Stimulated activated CD8-positive, alpha-beta memory T cell treated with anti-CD3 and anti-CD28 coated beads, Interleukin-7, amount 100 ng/mL, for 1 hour (primary cell): ENCODE measurements at places on chromosomes 12 and 14.

DNA sequence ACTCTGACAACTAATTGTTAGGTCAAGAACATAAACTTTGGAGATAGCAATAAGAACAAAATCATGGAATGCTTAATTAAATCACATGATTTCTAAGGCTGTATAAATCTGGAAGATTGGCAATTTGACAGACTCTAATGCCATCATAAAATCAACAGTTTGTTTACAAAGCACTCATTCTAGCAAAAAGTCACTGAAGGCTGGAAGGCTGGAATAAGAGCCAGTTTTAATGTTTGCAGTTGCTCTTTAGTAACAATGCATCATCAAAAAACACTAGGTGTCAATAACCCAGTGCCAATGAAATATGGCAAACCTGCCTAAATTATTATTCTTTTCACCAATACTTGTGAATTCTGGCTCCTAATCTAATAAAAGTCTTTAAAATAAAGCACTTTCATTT lies 65.0 kb downstream of the NUMB start:
- DNase-seq = no peak

DNA sequence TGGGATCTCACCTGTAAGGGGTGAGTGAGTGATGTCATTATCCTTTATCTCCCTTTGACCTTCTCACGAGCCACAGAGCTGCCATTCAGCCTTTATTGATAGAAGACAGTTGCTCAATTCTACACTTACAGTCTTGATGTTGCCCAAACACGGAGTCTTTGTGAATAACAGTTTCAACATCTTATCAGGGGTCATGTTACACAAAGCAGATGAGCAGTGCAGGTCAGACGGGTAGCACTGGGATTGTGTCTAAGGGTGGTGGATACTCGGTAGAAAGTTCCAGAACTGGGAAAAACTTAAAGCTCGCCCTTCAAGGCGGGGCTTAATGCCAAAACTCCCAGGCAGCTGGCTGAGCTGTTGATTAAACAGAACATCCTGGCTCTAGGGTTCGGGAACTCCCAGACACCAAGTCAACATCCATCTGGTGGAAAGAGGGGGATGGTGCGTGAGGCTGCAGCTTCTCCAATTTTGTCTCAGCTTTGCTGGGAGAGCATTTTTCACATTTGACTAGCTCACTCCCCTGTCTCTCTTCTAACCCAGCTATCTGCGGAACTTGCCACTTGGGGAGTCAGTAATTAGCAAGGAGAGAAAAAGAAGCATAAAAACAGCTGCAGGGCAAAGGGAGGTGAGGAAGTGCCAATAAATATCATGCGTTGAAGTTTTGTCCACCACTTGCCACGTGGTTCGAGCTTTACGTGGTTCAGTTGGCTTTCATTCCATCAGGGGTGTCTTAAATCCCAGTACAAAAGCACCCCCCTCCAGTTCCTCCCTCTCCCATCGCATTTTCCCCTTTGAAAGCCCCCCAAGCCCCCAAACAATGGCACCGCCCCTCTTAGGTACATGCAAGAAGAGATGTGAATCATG lies 31.0 kb downstream of the FOXN4 start:
- no peak for DNase-seq

GRCh38 chr12:66041651-66042363 lies 88.7 kb downstream of the LLPH start:
- no peak for DNase-seq

GRCh38 chr14:102264775-102265174 lies 40.2 kb downstream of the MOK start:
- no peak for DNase-seq

DNA sequence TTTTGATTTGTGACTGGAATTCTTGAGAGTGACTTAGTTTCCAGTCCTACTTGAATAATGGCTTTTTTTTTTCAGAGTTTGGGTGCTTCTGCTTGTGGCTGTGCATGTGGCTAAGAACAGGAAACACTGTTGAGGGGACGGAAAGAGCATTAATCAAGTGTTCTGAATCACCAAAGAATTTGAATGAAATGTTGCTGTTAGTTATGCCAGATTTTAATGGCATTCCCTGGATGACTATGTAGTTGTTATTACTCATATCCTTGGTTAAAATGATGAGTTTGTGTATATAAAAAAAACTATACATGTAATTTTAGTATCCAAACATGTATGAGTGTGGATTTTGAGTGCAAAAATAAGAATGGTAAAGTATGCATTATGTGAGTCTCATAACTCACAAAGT lies 347.9 kb downstream of the BCAT1 start:
- DNase-seq = no peak

DNA sequence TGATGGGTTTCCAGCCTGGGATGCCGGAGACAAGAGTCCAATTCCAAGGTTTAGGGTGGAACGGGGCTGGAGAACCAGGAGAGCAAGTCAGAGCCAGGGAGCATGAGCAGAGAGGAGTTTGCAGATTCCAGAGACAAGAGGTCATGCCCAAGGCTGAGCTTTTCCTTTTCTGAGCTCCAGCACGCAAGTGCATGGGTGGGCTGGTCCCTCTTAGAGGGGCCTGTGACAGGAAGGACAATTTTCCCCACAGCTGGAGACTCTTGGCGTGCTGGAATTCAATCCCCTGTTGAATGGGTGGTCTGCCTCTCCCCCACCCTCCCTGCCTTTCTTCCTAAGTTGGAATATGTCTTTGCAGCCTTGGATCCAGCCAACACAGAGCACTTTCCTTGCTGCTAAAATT lies 431.9 kb downstream of the BCL11B start:
- DNase-seq = no peak

DNA sequence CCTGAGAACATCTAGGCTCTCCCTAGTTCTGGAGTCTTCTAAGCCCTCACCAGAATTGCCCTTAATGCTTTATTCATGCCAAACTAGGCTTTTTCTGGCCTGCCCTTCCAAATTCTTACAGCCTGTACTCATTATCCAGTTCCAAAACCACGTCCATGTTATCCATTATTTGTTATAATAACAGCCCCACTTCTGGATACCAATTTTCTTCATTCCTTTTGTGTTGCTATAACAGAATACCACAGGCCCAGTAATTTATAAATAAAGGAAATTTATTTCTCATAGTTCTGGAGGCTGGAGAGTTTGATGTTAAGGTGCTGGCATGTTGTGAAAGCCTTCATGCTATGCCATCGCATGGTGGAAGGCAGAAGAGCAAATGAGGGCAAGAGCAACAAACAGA lies 68.0 kb upstream of the AMIGO2 start:
- no peak for DNase-seq

DNA sequence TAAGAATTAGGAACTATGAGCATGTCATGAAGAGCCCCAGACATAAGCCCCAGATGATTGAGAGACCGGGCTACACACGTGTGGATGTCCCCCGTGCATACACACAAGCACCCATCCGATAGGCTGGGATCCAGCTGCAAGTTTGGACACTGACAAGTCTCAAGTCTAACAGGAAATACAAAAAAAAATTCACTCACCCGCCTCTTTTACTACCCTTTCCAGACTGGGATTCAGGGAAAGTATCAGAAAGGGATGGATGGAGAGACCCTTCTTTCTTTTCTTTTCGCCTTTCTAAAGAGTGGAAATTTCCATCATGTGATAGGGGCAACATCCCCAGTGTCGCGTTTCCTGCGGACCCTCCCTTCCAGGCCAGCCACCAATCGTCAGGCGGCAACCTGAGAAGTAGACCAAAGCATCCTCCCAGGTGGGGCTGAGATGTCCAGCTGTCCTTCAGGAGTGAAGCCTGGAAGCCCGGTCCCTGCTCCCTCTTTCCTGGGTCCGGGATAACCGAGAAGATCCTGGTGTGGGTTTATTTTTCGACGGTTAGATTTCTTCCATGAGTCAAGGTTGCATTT lies 6.4 kb upstream of the SLC38A4 start:
- DNase-seq = no peak

- DNase-seq = no peak
Observed at GRCh38 chr14:31942166-31942841, 134.8 kb upstream of the ARHGAP5 start.

DNA sequence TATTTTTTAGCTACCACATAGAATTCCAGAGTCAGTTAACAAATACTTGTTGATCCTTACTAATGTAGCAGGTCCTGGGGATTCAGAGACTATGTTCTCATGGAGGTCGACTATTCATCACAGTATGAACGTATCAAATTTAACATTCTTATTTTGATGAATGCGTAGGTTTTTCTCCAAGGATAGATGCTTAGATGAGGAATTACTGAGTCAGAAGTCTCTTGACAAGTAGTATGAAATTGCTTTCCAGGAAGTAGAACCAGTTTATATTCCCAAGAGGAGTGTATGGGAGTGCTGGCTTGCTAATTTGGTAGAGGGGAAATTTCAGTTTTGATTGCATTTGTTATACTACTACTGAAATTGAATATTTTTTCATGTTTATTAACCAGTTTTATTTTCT lies 42.8 kb upstream of the CRADD start:
- DNase-seq = no peak

DNA sequence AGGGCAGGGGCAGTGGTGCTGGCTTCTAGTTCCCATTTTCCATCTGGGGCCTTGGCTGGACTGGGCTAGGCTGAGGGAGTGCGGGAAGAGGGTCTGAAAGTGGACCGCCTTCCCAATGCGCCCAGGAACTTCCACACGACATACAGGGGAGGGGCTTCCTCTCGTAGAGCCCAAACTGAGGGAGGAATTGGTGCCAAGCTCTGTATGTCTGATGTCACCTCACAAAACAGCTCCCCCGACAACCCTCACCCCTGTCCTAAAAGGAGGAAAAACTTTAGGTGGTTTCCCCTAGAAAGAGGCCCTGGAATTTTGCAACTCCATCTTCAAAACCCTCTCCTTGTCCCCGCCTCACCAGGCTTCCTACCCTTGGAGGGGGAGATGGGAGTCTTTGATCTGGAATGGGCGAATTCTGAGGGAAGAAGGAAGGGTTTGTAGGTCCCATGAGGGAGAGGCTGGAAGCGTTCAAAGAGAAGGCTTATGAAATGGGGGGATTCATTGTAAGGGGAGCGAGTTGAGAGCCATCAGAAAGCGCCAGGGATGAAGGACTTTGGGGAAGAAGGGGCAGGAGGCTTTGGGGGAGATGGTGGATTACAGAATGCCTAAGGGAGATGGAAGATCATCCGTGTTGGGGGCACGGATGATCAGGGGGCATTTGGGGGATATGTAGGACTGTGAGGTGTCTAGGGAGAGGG lies 844 bp downstream of the GLTP start:
- no peak for DNase-seq

DNA sequence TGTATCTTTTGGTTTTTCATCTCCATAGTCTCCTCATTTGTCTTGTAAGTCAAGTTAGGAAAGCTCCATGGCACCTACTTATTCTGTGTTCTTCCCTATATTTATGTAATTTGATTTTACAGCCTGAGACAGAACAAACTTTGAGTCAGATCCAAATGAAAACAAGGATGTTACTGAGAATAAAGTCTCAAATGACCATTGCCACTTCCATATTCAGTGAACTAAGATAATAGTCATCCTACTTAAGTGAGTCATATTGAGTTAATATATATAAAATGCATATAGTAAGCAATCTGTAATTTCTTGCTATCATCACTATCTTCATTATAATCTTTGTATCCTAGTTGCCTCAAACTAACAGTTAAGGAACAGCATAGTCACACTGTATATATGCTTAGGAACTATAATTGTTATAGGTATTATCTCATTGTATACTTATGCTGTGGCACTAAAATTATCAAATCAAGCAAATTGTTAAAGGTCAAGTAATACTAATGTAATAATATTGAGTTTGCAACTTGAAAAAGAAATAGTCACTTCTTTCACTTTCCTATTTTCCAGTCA lies 30.8 kb downstream of the TMTC3 start:
- no peak for DNase-seq

DNA sequence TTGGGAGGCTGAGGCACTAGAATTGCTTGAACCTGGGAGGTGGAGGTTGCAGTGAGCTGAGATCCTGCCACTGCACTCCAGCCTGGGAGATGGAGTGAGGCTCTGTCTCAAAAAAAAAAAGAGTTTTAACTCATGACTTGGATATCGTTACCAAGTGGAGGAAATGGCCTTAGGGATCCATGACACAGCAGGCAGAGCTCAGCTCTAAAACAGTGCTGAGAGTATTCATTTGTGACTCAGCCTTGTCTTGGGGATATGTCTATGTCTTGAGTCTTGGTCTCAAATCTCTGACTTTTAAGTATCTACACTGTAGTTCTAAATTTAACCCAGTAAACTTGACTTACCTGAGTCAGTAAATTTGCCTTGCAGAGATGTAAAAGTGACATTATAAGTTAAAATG lies 8.8 kb upstream of the PEX5 start:
- no peak for DNase-seq

GRCh38 chr12:58711974-58712373 lies 208.3 kb downstream of the LRIG3 start:
- no peak for DNase-seq

GRCh38 chr12:13181375-13182070 lies 15.0 kb upstream of the EMP1 start:
- DNase-seq = no peak

- DNase-seq = no peak
Observed at GRCh38 chr12:43951286-43951685, 115.4 kb downstream of the TMEM117 start.

DNA sequence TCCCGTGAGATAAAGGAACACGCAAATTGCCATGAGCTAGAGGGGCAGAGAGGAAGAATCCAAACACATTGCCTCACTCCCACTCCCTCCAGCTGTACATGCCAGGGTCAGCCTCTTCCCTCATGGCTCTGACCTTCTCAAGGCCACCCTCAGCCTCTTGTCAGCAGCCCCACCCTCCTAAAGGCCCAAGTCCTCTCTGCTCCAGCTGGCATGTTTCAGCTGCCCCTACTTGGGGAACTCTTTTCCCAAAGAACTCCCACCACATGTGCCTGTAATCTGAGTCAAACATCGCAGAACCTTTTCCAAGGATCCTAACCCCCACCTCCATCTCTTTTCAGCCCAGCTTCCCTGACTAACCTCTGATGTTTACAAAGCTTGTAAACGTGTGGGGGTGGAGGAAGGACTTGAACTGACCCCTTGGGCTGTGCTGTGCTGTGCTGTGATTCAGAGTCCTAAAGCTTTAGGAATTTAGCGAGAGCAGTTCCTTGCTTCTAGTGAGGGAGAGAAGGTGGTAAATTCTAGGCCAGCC lies 7.3 kb upstream of the CACNB3 start:
- no peak for DNase-seq

DNA sequence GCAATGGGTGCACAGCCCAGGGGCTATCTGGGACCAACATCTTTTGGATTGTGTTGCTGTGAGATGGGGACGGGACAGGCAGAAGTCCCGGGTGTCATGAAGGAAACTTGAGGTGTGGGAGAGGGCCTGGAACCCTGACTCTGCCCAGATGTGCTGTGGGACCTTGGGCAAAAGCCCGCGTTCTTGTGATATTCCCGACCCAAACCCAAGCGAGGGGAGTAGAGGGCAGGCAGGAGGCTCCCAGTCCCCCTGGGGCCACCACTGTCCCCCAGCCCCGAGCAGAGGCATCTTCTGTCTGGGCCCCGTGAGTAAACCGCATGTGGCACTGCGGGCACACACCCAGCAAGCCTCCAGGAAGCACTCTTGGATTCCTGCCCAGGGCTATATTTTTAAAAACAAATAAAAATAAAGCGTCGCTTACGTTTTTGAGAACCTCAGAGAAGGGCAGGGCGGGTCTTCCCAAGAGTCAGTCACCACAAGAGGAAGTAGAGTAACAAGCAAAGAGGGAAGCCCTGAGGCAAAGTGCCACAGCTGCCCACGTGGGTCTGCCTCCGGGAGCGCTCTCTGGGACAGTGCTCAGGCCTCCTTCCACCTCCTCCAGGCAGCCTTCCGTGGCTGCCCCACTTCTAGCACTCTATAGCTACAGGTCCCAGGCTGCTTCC lies 39.5 kb downstream of the BEGAIN start:
- no peak for DNase-seq

GRCh38 chr12:29164477-29165393 lies 15.7 kb downstream of the FAR2 start:
- no peak for DNase-seq

GRCh38 chr14:73227812-73228781 lies 9.2 kb upstream of the PAPLN start:
- no peak for DNase-seq

- DNase-seq = no peak
Observed at GRCh38 chr14:76023757-76024156, 38.2 kb downstream of the IFT43 start.
